Activated effector memory CD4-positive, alpha-beta T cell treated with anti-CD3 and anti-CD28 coated beads, Interleukin-2, amount 50 U/mL, for 16 hours (primary cell): ENCODE measurements at places on chromosomes 16 and 17.

DNA sequence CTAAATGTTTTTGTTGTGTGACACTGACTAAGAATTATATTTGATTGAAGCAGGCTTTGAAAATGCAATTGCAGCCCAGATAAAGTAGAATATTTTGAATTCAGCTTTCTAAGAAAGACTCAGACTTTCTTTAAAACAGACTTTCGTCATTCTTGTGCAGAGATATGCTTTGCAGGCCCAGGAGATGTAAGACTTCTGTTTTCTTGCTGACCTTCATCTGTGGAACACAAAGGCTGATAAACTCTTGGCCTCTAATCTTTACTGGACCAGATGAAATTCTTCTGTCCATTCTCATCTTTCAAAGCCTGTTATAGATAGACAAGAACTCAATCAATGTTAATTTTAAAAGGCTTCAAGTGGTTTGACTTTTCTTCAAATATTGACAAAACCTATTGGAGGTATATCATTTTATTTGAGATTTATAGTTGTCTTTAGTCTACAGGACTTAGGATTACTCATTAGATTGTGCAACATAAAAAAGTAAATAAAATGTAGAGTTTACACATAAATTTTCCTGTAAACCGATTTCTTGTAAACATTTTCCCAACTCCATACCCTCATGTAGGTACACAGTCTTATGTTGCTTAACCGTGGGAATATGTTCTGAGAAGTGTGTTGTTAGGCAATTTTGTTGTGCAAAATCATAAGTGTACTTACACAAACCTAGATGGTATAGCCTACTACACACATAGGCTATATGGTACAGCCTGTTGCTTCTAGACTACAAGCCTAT, 94.2 kb downstream of the MAP2K4 start:
- DNase-seq = no peak

- no peak for DNase-seq
These were observed 9.5 kb downstream of the ARHGAP17 start for GRCh38 chr16:25005445-25006306.

DNA sequence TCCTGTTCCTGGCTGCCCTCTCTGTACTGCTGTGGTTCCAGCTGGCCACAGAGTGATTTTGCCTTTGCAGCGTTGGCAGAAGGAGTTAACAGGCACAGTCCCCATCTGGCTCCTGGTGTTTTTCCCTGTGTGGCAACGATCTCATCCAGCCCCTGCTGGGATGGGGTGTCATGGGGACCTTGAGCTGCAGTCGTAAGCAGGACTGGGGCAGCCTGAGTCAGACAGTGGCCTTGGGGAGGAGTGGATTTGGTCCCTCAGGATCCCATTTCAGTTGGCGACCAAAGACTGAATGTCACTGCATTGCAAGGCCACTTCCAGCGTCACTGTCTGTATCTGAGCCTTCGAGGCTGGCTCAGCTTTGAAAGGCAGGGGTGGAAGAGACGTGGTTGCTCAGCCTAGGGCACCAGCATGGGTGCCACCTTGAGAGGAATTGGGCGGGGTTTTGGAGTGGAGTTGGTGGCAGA, 11.9 kb downstream of the TMEM94 start:
- no peak for DNase-seq

DNA sequence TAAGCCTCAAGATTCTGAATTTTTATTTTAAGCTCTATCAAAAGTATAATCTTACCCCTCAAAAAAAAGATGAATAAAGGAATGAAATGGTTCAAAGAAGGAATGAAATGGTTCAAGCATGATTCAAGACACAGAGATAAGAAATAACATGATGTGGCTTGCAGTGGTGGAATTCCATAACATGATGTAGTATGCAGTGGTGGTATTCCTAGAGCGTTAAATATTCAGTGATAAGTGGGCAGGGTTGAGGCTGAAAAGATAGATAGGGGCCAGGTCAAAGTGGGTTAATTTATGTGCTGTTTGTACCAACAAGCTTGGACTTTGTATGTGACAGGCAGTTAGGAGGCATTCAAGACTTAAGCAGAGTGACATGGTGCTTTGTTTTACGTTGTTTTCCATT, 29.6 kb downstream of the TNRC6A start:
- no peak for DNase-seq

- DNase-seq = peak; percentile 83
These were observed 13.2 kb downstream of the COPZ2 start for GRCh38 chr17:48024149-48025039.

DNA sequence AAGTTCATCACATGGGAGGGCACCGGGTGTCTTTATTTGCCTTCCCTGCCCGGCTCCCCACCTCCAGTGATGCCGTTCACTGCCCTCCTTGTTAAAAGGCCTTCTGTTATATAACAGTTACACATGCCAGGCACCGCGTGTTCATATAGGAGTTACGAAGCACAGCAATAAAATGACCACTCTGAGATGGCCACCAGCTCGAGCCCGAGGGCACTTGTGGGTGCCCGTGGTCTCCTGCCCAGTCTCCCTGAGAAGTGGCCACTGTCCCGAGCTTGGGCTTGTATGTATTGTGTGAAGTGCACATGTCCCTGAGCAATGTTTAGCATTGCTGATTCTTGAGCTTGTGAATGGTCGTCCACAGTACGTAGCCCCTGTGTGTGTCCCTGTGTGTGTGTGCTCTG, 355.6 kb downstream of the SEC14L1 start:
- DNase-seq = peak; percentile 50

GRCh38 chr16:56615353-56615752, 7.0 kb downstream of the MT2A start:
- no peak for DNase-seq

- DNase-seq = no peak
These were observed 219.2 kb upstream of the CDH5 start for GRCh38 chr16:66147291-66147690.

- DNase-seq = no peak
These were observed 15.9 kb upstream of the FASN start for GRCh38 chr17:82113941-82114340.
